ENCODE measurements at places on chromosomes 4 and X.

GRCh38 chr4:2047781-2048581 lies 11.1 kb upstream of the NAT8L start:
- no peak for DNase-seq

- DNase-seq = no peak
Measured at GRCh38 chrX:103503163-103503852, 16.0 kb downstream of the RAB40A start.

GRCh38 chr4:15654593-15655222 lies 449 bp downstream of the FBXL5 start:
- no peak for DNase-seq

DNA sequence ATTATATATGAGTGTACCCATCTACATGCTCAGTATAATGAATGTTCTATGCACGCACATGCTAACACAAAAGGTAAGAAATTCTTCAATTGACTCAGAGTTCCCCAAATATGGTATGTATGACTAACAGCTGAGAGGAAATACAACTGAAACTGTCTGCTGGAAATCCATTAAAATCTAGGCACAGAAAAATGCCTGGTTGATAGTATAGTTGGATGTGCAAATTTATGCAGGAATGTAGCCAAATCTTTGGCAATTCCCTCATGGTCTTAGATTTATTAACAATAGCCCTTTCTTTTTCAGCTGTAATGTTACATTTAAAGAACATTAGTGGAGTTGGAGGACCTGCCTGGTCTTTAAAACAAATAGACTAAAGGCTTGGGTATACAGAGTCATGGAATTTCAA lies 5.5 kb downstream of the CAMK2D start:
- DNase-seq = no peak

DNA sequence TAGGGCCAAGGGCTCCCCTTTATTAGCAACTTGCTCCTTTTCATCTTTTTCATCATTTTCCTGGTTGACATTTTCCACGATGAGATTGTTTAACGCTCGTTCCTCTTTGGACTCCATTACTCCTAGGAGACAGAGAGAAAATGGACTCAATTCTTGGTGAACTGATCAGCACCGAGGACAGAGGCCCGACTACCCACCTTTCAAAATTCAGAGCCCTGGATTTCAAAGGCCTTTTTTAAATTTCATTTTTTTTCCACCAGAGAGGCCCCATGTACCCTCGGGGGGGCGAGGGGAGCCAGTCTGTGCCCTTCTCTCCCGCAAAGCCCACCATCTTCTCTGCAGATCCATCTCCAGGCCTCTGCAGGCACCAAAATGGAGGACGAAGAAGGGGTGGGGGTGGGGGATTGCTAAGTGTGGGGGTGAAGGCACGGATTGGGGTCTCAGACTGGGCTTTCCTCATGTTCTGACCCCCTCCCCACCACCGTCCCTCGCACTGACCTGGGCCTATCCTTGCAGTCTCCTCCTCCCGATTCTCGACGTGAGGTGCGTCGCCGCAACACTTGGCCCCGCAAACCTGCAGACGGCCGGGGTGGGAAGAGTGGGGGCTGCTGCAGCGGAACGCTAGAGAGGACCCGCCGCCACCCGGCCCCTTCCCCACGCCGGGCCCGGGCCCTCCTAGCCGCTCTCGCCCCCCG lies 783 bp downstream of the BEX2 start:
- DNase-seq = no peak

GRCh38 chrX:107484002-107484726 lies 34.7 kb downstream of the FRMPD3 start:
- peak; percentile 48 for DNase-seq

DNA sequence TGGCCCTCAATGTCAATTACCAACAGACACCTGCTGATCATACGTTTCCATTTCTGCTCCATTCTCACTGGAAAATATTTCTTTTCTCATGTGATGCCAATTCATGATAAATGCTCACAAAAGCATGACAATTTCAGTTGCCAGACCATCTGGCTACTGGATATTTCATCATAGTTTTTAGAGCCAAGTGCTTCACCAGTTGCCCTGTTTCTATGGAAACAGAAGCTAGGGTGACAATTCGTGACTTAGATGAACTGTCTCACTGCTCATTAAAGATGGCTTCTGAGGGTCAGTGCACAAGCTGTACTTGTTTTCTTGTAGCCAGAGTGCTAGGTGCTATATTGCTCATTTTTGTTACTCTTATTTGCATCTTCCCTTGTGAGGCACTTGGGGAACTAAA lies 184.9 kb downstream of the COMMD8 start:
- no peak for DNase-seq

DNA sequence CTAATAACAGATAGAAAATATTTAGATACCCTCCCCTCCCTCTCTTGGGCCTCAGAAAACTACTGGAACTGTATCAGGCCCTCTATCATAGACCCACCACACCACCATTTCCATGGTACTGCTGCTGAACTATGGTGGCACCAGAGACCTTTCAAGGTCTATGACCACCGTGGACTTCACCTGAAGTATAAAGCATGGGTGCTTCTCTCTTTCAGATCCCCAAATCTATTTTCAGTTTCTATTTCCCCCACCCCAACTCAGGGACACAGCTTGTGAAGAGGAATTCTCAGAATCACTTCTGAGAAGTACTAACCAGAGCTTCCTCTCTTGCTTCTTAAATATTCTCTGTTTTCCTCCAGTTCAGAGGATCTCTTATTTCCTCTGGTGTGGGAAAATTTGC lies 840.8 kb upstream of the HTR2C start:
- no peak for DNase-seq

DNA sequence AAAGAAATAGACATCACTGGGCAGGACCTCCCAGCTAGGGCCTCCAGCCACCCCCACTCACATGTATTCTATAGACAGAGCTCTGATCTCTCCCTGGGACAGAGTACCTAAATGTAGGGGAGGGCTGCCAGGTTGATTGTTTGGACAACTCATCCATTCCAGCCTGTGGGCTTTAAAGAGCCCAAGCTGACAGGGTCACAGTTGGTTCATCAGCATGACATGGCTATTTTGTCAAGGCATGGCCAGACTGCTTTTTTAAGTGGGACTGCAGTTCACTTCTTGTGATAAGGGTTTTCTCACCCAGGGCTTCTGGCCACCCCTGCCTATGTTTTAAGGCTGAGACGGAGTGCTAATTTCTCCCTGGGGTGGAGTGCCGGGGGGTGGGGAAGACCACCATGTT lies 63.3 kb downstream of the KLHL4 start:
- DNase-seq = no peak

GRCh38 chrX:19097553-19098283 lies 24.6 kb downstream of the ADGRG2 start:
- DNase-seq = no peak

- DNase-seq = no peak
Measured at GRCh38 chr4:102754044-102754443, 6.7 kb downstream of the MANBA start.

- no peak for DNase-seq
Measured at GRCh38 chr4:3285558-3286334, 7.1 kb upstream of the RGS12 start.

- no peak for DNase-seq
Measured at GRCh38 chr4:37464373-37465128, 220.0 kb downstream of the NWD2 start.

GRCh38 chrX:9557091-9557490 lies 92.2 kb downstream of the TBL1X start:
- no peak for DNase-seq

DNA sequence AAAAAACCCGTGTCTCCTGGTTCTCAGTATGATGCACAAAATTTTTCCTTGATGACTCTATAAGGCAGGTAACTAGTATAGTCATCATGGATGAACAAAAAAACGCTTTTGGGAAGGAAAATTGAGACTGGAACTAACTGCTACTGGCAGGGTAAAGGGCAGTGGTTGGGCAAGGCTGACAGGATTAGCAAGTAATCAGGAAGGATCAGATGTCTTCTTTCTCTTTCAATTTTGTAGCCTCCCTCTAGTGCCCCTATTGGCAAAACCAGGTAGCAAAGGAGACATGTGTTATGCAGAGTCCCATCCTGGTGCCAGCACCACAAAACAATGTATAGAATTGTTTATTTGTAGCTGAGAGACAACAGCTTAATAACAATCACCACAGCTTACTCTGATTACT lies 12.8 kb upstream of the SLITRK4 start:
- no peak for DNase-seq

DNA sequence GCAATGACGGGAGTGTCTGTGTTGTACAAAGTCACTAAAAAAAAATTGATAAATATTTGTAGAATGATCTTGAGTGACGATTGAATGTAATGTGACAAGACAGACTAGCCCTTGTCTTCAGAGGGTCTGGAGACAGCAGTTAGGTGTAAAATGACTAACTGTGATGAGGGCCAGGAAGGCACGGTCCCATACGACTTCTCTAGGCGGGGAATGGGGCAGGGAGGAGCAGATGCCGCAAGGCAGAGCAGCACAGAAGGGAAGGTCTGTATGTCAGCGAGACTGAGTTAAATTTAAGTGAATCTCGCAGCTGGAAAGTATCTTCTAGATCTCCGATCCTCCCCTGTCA lies 405 bp downstream of the CENPE start:
- no peak for DNase-seq

- peak; percentile 9 for DNase-seq
Measured at GRCh38 chrX:118975831-118976598, 1.6 kb downstream of the LONRF3 start.

DNA sequence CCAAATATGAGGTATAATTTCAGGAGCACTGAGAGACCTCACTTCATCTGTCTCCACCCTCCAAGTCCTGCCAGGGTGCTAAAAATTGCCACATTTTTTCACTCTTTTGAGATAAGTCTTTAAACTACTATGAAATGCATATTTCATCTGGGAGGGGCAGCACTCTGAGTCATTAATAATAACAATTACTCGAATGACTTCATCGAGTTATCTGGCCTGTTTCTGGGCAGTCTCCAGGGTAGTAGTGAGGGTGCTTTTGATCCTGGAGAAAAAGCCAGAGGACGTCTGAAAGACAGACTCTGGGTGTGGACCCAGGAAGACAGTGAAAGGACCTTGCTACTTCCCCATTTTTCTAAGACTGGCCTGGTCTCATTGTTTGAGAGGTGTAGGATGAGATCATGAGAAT lies 42.3 kb upstream of the SRD5A3 start:
- DNase-seq = no peak

- no peak for DNase-seq
Measured at GRCh38 chr4:109728385-109728784, 1.5 kb downstream of the PLA2G12A start.

DNA sequence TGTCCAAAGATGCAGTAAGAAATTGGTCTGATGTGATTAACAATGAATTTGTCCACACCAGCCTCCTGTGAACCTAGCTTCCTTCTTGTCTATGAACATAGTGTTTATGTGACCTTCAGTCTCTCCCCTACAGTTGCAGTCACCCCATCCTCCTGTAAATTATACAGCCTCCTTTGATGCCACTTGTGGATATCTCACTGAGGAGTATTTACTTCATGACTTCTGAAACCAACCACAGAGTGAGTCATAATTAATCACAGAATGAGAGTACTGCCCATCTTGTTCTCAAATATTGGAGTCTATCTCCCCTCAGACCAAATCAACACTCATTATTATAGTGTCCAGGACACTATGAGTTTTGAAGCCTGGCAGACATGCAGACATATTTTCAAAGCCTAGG lies 27.3 kb upstream of the XAGE2 start:
- DNase-seq = no peak

DNA sequence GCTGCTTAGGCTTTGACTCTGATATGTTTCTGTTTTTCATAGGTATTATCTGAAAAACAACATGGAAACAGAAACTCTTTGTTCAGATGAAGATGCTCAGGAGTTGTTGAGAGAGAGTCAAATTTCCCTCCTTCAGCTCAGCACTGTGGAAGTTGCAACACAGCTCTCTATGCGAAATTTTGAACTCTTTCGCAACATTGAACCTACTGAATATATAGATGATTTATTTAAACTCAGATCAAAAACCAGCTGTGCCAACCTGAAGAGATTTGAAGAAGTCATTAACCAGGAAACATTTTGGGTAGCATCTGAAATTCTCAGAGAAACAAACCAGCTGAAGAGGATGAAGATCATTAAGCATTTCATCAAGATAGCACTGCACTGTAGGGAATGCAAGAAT lies 238.6 kb downstream of the RAPGEF2 start:
- no peak for DNase-seq

DNA sequence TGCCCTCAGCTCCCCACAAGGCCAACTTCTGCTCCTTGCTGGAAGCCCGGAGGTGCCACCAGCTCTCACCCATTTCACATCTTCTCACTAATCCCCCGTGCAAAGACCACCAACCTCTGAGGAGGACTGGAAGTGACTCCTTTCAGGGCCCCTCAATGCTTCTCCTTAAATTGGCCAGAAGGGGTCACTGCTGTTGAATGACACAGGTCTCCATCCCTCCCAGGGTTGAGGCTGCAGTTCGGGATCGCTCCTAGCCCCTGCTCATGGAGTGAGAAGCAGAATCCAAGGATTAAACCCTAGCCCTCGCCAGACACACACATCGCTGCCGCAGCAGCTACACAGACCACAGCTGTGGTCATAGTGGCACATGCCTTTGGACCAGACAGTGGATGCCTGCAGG lies 279.5 kb upstream of the TAPT1 start:
- DNase-seq = no peak

DNA sequence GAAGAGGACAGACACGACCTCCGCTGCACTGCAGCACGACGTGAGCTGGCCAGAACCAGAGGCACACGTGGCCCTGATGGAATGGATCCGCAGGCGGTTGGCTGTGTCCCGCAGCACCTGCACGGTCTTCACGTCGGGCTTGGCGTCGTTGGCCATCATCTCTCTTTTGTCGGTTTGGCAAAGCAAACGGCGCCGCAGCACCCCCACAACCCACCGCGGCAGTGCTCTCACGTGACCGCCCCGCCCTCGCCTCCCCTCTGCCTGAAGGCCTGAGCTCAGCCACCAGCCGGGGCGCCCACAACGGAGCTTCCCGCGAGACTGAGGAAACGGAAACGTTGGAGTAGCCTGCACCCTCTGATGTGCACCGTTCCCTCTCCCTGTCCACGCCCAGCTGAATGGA lies at the start of gene TKTL2:
Gene TKTL2 (minus strand): TSS at position 179 of the 400 bp plus-strand sequence. CDS start 20 bp downstream, at position 159.
- no peak for DNase-seq

DNA sequence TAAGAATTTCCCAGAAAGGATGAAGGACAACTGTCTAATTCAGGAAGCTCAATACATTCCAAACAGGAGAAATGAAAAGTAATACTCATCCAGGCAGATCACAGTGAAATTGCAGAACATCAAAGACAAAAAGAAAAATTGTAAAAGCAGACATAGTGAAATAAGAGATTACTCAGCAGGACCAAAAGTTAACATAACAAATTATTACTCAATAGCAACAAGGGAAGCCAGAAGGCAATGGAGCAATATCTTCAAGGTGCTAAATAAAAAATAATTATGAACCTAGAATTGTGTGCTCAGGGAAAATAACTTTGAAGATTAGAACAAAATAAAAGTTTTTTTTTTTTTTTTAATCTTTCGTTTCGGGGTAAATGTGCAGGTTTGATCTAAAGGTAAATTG lies 30.5 kb upstream of the ENPP6 start:
- no peak for DNase-seq

DNA sequence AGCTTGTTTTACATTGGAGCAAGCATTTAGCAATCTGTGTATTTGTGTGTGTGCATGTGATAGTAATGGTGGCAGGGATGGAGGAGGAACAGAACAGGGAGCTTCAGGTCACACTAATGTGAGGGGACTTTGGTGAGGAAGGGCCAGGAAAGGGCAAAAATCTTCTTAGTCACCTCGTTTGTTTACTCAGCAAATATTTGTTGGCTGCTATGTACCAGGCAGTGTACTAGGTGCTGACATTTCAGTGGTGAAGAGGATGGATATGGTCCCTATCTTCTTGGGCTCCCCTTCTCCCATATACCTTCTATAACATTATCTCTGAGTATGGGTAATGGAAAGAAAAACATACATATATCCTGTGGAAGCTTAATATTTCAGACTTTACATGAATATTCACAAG lies 48.5 kb upstream of the HDAC8 start:
- DNase-seq = no peak
